ENCODE measurements at places on chromosomes 7 and 10.

DNA sequence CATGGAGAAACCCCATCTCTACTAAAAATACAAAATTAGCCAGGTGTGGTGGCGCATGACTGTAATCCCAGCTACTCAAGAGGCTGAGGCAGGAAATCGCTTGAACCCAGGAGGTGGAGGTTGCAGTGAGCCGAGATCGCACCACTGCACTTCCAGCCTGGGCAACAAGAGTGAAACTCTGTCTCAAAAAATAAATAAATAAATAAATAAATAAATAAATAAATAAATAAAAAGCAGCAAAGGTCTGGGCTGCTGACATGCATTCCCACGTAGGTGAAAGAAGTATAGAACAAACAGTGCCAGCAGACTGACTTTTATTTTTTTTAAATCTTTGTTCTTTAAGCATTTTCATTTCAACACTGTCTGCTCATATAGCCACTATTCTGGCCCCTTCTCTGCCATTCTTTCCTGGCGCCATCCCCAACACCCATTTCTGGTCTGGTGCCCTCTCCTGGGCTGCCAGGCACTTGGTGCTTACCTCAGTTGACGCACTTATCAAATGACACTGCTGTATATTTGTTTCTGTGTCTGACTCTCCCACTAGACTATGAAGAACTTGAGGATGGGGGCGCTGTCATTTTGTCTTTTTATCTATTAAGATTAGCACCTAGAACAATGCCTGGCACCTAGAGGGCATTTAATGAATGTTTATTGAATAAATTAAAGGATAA lies 15.6 kb downstream of the FAM107B start:
- no peak for DNase-seq

DNA sequence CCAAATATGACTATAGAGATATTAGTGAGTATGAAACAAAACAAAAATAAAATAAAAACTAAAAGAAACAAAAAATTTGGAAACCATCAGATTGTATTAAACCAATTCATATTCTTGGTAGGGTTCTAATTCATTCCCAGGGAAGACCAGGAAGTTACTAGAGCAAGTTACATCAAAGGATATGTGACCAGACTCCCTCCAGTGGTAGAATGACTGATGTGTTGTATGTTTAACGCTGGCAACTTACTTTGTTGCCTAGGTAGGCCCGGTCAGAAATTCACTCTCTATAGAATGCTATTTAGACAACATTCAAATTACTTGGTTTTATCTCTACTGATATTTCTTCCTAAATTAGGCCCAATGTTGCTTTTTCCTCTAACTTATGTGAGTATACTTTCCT lies 5.2 kb downstream of the PHYHIPL start:
- DNase-seq = peak; percentile 67

DNA sequence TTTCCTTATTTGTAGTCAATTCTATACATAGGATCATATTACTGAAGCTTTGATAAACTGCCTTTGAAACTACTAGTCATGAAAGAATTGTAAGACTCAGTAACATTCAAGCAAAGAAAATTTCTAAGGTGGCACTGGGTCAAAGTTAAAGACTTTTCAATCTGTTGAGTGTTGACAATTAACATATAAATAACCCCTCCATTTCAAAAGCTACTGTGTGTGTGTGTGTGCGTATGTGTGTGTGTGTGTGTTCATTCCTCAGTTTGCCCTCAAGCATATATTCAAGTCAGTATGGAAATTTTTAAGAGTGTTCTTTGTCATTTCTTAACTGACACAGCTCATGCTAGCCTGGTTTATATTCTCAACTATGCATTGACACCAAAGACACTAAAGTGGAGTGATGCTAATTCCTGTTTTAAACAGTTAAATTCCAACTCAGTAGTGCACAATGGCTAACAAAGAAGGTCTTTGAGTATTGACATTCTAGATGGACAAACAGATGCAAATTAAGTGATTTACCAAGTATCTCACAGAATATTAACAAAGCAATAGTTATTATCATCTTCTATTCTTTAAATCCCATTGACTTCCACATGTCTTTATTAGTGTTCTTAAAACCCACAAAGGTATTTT lies 314.8 kb upstream of the GRM3 start:
- DNase-seq = no peak

DNA sequence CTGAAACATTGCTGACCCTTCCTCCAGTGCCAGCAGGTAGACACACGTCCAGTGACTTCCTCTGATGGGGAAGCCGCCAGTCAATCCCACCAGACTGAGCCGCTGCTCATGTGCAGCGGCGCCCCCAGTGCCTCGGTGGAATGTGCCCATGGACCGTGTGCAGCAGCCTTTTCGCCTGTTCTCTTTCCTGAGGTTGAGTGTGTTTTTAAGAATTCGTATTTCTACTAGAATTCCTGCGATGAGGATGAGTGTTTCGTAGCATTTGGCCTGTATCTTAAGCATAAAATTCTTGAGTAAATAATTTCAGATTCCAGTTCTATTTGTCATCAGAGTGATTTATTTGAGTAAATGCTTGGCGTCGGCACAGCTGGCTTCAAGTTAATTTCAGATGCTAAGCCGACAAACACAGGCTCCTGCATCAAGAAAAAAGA lies 35.4 kb downstream of the BNIP3 start:
- DNase-seq = peak; percentile 67

DNA sequence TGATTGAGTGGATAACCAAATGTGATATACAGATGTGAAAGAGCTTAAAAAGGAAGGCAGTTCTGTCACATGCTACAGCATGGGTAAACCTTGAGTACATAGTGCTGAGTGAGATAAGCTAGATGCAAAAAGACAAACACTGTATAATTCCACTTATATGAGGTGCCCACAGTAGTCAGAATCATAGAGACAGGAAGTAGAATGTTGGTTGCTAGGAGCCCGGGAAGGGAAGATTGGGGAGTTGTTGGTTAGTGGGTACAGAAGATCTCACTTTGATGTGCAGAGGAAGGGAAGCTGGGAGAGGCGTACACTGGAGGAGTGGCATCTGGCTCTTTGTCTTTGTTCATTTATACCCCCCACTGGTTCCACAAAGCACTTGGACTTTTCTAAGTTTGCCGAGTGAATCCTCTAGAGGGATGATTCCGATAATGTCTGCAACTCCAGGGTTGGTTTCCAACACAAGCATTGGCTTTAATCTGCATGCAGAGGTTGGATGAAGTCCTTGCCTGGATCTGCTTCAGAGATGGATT lies 39.5 kb downstream of the TSPAN14 start:
- DNase-seq = peak; percentile 79

GRCh38 chr7:155975490-155975889 lies 163.2 kb upstream of the SHH start:
- no peak for DNase-seq

GRCh38 chr7:73482746-73483145 lies 39.3 kb downstream of the BAZ1B start:
- no peak for DNase-seq

- DNase-seq = peak; percentile 10
These were observed 314.8 kb downstream of the HPSE2 start for GRCh38 chr10:98920807-98921206.

GRCh38 chr10:5199398-5199797 lies 2.8 kb downstream of the AKR1C4 start:
- DNase-seq = no peak

DNA sequence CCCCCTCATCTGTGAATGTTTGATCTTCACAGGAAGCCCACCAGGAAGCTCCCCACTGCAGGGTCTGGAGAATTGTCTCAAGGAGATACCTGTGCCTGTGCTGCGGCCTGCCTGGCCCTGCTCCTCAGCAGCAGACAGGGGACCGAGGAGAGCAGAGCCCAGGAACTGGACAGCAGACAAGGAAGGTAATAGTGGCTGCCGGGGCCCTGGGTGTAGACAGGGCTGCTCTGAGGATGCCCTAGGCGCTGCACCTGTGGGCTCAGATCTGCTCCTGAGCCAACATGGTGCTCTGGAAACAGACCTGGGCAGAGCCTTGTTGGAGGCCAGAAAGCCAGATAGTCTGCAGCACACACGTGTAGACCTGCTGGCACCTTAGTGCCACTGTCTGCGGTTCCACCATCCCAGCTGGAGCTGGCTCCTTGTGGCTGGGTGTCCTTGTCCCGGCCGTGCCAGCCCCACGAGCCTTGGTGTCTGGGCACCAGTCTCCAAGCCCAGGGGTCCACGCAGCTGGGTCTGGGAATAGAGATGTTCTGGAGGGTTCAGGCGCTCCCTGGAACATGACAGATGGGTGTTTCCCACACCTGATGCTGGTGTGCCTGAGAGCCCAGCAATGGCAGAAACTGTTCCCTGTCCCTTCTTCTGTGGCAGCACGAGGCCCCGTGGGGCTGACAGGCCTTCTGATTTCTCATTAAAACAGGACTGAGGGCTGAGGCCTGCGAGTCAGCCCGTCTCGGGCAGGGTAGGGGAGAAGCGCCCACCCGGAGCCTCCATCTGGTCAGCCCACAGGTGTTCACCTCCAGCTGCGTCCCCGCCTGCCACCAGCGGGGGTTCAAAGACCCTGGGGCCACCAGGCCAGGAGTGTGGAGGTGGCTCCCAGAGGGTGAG lies 44.7 kb downstream of the ZNF467 start:
- DNase-seq = no peak

DNA sequence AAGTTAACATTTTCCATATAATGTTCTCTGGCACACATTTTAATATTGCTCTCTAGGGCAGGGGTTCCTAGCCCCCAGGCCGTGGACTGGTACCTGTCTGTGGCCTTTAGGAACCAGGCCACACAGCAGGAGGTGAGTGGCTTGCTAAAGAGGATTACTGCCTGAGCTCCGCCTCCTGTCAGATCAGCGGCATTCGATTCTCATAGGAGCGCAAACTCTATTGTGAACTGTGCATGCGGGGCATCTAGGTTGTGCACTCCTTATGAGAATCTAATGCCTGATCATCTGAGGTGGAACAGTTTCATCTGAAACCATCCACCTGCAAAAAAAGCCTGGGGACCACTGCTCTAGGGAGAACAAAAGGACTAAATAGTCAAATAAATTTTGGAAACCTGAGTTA lies 65.7 kb downstream of the EXOC6 start:
- no peak for DNase-seq

- no peak for DNase-seq
These were observed 184.5 kb downstream of the PRKCQ start for GRCh38 chr10:6395606-6396005.

DNA sequence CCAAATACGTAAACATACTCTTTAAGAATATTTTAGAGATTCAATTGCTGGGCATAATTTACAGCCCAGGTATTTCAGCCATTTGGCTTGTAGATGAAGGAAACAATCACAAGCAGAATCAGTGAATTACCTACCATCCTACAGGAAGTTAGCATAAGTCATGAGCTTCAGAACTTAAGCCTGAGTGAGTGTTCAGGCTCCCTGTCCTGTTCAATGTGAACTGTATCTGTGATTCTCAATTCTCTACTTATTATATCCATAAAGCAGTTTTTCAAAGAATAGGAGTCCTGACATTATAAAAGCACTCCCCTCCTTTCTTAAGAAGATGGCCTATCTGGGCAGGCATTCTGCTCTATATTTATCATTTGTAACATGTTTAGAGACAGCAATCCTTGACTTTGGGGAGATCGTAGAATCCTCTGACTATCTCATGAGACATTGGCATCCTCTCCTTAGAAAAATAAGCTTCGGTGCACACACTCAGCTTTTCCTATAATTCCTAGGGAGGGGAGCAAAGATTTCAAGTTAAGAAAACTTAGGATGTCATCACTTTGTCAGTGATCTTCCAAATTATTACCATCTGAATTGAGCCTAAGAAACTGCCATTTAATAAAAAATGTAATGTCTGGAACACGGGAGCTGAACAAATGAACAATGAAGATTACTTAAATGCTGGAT lies 645.2 kb upstream of the IGFBP3 start:
- DNase-seq = peak; percentile 77

- DNase-seq = no peak
These were observed 18.4 kb downstream of the CTBP2 start for GRCh38 chr10:125141860-125142484.

GRCh38 chr7:35430547-35431153 lies 176.8 kb upstream of the TBX20 start:
- peak; percentile 11 for DNase-seq

DNA sequence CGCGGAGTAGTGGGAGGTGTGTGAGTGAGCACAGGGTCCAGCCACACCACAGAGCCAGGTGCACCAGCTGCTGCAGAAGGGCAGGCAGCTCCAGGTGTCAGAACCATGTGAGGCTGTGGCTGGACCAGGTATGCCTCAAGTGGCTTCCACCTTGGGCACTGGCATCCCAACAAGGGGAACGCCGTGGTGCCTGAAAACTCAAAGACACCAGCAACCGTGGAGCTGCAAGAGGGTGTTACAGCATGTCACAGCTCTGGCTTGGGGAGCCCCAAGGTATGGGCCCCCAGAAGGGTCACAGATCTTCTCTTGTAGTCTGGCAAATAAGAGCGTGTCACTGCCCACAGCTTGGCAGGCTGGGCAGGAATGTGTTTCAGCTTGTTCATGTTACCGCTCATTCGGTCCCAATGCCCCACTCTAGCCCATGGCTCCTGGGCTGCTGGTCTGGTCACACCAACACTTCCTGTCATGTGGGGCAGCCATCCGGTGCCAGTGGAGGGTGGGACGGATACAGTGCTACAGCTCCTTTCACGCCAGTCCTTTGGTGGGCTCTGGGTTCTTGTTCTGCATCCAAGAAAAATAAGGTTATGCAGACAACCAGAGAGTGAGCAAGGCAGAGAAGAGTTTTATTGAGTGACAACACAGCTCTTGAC lies 29.8 kb downstream of the STRA8 start:
- no peak for DNase-seq

DNA sequence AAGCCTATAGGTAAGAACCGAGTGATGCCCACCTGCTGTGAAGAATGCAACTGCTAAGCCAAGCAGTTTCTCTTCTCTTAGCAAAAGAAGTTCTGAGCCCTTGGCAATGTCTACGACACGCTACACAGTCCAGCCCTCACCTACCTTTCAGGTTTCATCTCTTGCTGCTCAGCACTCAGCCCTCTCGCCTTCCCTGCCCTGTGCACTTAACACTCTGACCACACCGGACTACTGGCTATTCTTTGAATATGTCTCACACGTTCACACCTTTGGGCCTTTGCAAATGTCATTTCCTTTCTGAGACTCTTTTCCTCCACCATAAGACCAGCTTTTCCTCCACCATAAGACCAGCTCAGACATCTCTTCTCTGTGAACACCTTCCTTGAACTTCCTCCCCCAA lies 67.0 kb upstream of the ITGB1 start:
- no peak for DNase-seq

DNA sequence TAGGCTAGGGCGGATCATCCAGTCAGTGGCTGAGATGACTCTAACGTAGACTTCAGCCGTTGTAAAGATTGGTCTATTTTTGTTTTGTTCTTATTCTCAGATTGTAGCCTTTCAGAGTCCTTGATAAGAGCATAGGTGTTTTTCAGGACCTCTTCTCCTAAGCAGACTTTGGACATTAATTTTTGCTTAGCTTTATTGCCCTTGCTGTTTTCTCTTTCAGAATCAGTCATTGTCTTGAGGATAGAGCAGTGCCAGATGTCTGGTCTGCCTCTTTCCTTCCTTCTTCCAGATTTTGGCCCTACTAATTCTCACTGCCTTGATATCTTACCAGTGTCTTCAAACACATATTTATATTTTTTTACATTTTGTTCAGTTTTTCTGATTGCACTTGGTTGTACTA lies 49.5 kb downstream of the C1GALT1 start:
- no peak for DNase-seq

- peak; percentile 76 for DNase-seq
These were observed 16.9 kb downstream of the TCAF1 start for GRCh38 chr7:143884969-143885559.

Measured in GM23248 (cell line).